Naive thymus-derived CD8-positive, alpha-beta T cell (primary cell): ENCODE measurements at places on chromosomes 16 and 17.

- DNase-seq: no peak
These were observed 17.4 kb downstream of the CD300LG start for GRCh38 chr17:43864161-43864984.

- DNase-seq: no peak
These were observed 33.5 kb upstream of the MON1B start for GRCh38 chr16:77157346-77158058.

DNA sequence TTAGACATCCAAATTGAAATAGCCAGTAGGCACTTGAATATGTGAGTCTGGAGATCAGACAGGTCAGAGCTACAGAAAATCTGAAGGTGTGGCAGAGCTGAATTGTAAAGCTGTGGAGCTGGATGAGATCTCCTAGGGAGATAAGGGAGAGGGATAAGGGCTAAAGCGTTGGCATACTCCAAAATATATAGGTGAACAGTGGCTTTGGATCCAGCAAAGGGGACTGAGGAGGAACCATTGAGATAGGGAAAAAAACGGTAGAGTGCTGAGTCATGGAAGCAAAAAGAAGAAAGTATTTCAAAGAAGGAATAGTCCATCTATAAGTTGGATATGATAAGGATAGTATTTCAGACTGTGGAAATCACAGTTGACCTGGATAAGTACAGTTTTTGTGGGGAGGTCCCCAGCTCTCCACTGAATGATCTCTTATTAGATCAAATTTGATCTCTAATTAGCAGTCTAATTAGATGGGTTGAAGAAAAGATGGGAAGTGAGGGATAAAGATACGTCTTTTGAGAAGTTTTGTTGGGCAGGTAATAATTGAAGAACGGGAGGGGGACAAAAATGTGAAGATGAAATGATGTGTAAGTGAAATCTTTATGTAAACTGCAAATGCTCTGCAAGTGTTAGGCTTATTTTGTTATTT, 587 bp upstream of the DBF4B start:
- DNase-seq: no peak

- no peak for DNase-seq
These were observed 23.8 kb upstream of the SLC12A3 start for GRCh38 chr16:56841233-56841632.

- DNase-seq: no peak
These were observed 67.4 kb downstream of the SIAH1 start for GRCh38 chr16:48317614-48318315.

DNA sequence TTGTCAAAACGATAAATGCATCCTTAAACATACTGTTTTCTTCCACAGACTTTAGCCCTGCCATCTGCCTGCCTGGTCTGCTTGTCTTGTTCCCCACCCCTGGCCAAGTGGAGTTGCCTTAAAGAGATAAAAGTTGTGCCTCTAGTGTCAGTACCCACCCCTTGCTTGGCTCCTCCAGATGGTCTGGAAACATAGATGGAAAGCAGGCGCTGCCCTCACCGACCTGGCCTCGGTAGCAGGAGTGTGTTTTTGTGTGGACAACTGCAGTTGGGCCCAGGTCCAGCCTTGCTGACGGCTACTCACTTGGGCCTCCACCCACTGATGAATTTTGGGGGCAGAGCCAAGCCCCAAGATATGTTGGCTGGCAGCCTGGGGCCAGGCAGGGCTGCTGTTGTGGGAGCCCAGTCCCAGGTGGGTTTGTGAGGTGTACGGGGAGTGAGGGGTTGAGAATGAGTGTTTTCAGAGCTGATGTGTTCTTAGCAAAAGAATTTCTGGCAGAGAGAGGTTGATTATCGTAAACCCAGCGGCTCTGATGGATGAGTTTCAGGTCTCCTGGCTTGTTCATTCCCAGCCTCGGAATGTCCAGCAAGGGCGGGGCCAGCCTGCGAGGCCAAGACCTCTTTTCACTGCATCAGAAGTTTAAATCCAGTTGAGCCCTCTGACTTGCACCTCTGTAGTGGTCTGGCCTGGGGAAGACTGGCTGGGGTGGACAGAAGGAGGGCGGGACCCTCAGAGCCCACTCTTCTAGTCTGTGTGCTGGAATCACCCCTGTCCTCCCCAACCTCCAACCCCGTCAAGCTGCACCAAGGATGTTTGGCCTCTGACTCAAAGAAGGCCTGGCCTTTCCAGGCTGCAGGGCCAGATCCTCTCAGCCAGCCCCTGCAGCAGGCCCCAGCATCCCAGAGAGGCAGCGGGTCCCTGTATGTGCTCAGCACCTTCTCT, 179.7 kb downstream of the RAB11FIP4 start:
- no peak for DNase-seq
